NCI-H510A treated with DMSO at 0.1 percent for 48 hours (cell line): ENCODE measurements at places on chromosomes 3 and 15.

DNA sequence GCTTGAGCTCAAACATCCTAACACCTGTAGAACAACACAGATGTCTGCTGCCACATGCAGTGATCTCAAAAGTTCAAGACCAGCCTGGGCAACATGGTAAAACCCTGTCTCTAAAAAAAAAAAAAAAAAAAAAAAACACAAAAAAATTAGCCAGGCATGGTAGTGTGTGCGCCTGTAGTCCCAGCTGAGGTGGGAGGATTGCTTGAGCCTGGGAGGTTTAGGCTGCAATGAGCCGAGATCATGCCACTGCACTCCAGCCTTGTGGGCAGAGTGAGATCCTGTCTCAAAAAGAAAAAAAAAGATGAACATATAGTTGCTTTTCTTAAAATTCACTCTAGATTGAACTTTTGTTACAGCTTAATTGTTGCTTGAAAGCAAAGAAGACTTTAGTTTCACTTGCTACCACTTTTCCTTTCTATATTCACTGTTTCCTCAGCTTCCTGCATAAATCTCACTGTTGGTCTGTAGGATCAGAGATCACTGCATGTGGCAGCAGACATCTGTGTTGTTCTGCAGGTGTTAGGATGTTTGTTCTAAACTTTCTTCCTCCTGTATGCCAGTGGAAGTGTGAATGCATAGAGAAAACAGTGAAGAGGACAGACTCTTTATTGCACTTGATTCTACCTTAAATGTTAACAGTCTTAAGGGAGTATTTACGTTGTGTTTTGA, 12.6 kb downstream of the RAB11A start:
- DNase-seq: no peak

- no peak for DNase-seq
Measured at GRCh38 chr3:129507181-129507831, 21.1 kb upstream of the RHO start.

DNA sequence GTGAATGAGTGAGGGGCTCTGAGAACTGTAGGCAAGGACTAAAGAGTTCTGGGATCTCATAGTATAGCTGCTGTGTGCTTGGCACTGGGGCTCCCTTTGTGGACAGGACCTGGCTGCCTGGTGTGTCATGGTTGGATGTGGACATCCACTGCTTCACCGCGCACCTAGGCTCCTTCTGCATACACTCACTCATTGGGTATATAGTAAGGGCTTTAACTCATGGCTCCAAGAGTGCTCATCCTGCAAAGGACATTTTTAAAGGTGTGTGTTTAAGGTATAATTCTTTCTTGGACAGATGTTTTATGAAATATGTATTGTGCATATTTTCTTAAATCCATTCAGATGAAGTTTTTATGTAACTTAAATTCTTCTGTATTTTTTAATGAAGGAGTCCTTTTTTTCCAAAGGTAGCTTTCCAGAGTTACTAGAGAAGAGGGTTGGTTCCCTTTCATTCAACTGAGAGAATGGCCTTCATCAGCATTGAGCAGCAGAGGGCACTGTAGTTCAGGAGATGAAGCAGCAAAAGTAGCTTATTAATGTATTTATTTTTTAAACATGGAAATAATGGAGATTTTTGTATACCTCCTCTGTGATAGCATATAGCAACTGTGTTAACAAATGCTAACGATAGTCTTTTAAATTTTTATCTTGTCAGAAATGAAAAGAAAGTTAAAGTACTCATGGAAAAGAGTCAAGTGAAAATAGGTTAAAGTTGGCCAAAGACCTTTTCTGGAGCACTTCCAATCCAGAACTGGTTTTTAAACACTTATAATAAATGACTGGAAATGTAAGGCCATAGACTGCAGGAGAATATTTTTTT, 25.2 kb downstream of the OXNAD1 start:
- DNase-seq: peak; percentile 39

DNA sequence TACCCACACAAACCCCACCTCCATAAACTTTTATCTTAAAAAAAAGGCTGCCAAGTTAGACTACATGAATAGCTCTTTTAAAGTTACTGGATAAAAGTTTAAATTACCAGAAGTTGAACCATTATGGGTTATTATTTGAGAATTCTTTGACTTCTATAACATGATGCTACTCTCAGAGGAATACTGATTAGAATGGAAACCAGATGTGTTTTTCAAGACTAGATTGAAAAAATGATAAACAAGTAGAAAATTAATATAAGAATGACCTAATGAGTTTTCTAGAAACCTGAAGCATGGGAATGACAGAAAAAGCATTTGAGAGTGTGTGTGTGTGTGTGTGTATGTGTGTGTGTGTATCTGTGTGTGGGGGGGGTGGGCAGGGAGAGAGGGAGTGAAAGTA, 12.4 kb upstream of the FGF7 start:
- no peak for DNase-seq

DNA sequence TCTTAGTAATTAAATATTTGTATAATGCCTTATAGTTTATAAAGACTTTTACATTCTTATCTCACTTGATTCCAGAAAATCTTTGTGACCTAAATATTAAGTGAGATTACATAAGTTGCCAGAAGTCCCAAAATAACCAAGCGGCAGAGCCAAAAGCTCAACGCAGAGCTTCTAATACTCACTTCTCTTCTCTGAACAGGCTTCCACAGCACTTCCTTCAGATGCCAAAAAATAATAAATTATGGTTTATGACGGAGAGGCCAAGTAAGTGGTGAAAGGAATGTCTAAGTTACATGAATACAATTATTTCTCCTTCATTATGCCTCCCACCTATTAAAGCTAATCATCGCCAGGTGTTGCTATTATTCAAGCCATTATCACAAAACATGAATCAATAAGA, 110.3 kb downstream of the GBE1 start:
- DNase-seq: no peak

DNA sequence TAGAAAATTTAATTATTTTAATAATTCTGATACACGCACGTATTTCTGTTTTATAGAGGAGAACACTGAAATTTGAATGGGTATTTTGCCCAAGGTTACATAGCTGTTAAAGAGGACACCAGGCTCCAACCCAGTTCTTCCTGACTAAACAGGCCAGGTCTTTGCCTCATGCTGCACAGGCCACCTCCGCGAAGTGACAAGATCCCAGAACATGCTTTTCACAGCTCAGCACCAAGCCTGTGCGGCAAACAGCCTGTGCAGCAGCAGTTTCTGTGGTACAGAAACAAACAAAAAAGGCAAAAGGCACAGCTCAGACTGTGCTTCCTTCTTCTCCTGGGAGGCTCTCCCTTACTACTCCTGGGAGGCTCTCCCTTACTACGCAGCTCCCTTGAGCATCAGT, 6.5 kb downstream of the FOXL2 start:
- no peak for DNase-seq

DNA sequence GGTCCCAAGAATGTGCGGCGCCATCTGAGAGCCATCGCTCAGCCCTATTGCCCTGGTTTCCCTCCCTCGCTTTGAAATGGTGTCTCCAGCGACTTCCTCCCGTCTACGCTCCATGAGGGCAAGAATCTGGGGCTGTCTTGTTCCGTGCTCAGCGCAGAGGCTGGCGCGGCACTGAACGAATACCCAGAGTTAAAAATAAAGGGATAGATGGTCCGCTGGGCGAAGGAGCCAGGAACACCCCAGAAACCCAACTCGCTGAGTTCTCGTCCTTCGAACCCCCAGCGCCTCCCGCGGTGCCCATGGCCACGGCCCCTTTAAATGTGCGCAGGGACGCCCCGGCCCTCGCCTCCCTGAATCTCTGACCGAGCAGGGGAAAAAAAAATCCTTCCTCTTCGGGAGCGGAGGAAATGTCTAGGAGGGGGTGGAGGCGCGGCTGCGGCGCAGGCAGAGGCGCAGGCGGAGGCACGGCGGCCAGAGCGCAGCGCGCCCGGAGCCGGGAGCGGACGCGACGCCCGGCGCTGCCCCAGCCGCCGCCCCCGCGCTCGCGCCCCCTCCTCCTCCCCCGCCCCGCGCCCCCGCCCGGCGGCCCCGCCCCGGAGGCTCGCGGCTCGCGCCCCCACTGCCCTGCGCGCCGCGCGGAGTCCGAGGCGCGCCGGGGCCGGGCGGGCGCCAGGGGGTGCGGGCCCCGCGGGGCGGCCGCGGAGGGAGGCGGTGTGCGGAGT, 8.5 kb upstream of the FGD5 start:
- no peak for DNase-seq
